ENCODE measurements at places on chromosomes 1 and 21.

GRCh38 chr1:223832637-223832943, 13.2 kb downstream of the TP53BP2 start:
- DNase-seq: no peak

DNA sequence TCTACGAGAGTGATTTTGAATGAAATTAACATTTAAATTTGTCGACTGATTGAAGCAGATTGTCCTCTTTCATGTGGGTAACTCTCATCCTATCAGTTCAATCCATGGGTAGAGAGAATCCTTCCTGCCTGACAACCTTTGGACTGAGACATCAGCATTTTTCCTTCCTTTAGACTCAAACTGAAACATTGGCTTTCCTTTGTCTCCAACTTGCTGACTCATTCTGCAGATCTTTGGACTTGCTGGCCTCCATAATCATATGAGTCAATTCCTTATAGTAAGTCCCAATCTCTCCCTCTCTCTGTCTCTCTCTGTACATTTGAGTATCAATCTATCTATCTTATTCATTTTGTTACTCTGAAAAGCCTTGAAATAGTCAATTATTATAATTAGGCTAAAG, 416.7 kb downstream of the LRRIQ3 start:
- no peak for DNase-seq

DNA sequence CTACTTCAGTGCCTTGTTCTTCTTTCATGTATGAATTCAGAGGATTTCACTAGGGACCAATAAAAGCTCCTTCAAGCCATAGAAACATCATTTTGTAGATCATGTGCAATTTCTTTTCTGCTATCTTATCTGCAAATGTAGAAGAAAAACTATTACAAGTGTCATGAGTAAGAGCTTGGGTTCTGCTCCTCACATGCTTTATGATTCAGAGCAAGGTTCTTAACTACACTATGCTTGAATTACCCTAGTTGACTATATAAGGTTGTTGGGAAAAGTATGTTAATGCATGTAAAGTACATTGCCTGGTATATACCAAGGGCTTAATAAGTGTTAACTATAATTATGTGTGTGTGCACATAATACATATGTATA, 91.4 kb upstream of the S1PR1 start:
- peak; percentile 11 for DNase-seq

DNA sequence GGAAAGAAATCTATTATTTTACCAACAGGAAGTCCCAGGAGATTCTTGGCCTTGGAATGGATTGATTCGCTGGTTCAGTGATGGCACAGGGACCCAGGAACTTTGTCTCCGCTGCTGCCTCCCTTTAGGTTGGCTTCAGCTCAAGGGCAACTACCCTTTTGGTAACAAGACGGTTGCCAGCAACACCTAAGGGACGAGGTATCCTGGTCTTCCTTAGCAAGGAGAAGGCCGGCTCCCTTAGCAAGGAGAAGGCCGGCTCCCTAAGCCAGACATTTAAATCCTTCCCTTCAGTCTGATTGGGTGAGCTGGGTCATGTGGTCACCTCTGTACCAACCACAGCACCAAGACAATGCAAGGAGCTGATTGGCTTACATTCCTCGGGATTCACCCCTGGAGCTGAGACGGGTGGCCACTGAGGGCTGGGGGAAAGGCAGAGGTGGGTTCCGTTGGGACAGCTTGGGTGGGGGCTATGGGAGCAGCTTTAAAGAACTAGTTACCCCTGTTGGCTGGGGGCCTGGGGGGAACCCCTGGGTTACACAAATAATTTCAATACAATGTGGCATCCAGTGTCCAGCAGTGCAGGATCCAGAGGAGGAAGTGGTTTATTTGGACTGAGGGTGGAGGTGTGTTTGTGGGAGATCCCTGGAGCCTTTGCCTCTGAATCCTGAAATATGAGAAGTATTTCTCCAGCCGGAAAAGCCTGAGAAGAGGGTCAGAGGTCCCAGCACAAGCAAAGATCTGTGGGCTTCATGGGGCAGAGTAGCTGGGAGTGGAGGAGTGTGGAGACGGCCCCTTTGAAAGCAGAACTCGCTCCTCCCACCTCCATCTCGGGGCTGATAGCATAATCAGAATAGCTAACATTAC, 20.7 kb upstream of the CLIC4 start:
- DNase-seq: peak; percentile 53

DNA sequence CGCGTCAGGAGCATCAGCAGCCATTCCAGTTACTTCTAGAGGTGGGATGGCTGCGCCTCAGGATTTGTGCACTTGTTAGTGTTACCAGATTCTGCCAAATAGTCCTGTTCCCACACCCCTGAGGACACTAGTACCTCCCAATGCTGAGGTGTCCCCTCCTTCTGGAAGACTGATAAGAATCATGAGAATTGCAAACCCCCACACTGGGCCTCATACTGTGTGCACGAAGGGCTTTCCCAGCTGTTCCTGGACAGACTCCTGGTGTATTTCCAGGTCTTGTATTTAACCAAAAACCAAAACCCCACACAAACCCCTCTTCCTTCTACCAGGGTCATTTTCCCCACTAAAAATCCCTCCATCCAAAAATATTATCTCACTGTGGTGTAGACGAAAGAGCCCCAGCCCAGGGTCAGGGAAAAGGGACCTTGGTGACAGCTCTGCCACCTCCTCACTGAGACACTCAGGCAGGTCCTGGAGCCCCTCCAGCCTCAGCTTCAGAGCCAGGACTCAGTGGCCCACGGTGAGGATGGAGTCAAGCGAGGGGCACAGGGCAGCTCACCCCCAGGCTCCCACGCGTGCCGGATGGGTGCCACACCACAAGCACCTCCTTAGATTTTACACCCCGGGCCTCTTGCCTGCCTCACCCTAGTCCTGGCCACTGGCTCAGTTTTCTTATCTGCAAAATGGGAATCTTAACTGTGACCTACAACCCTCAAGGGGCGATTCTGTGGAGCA, 131.4 kb upstream of the RUNX3 start:
- no peak for DNase-seq

- no peak for DNase-seq
Measured at GRCh38 chr21:29601047-29601446, 302.3 kb downstream of the BACH1 start.

- peak; percentile 74 for DNase-seq
Measured at GRCh38 chr1:88327391-88328267, 356.4 kb upstream of the PKN2 start.

Measured in HFFc6 (cell line).